ENCODE measurements at places on chromosomes 5 and 9.

- DNase-seq: no peak
These were observed 30.7 kb upstream of the LPCAT1 start for GRCh38 chr5:1554410-1554967.

- DNase-seq: no peak
These were observed 169.8 kb upstream of the RPS23 start for GRCh38 chr5:82447913-82448312.

GRCh38 chr5:9467199-9468059, 78.4 kb downstream of the SEMA5A start:
- no peak for DNase-seq

- DNase-seq: no peak
These were observed 170.3 kb downstream of the PDZD2 start for GRCh38 chr5:31809050-31809870.

- no peak for DNase-seq
These were observed 84.5 kb downstream of the PRLR start for GRCh38 chr5:35145691-35146317.

DNA sequence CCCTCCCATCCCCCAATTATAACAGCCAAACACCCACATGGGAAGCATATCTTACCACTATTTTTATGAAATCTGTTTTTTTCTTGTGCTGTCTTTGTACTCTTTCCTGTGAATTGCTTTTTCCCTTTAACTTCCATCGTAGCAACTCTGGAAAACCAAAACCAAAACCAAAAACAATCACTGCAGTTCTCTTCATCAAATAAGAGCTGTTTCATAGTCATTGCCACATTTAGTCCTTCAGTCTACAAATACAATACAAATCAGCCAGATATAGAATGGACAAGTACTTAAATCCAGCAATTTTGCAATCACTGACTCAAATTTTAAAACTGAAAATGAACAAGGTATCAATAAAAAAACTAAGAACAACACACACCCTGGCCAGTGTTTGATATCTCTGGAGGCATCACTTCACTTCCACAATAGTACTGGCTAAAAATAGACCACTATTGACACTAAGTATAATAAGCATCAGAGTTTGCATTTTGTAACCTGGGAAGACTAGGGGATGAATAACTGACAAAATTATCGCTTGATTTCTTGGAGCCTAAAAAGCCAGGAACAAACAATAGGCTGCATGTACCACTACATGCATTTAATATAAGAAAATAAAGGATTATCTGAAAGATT, 5.4 kb downstream of the PUM3 start:
- no peak for DNase-seq

DNA sequence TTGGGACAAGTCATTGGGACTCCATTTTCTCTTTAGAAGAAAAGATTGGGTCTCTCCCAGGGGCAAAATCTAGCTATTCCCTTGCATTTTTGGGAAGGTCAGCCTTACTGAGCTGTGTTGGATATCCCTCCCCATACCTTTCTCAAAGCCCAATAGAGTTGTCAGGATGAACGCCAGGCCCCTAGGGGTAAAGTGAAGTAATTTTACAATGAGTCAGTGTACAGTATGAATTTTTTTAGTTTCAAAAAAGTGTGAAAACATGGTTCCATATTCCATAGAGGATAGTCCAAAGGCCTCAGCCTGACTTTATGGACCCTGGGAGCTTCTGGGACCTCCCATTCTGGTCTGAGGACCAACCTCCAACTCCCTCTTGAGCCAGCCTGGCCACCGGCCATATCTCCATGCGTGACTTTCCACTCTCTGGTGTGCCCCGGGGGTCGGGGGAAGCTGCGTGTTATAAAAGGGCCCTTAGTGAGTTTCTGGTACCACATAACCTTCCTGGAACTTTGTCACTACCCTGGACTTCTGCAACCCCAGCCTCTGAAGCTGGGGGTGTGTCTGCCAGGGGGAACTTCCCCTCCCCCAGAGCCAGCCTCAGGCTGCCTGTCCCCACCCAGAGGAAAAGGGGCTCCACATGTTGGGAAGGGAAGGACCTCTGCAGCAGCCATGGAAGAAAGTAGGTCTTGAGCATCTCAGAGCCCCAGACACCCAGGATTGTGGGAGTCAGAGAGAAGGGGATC, 52.4 kb upstream of the SYNPO start:
- DNase-seq: no peak

- no peak for DNase-seq
These were observed 277.7 kb downstream of the NR2F1-AS1 start for GRCh38 chr5:93303291-93303691.

DNA sequence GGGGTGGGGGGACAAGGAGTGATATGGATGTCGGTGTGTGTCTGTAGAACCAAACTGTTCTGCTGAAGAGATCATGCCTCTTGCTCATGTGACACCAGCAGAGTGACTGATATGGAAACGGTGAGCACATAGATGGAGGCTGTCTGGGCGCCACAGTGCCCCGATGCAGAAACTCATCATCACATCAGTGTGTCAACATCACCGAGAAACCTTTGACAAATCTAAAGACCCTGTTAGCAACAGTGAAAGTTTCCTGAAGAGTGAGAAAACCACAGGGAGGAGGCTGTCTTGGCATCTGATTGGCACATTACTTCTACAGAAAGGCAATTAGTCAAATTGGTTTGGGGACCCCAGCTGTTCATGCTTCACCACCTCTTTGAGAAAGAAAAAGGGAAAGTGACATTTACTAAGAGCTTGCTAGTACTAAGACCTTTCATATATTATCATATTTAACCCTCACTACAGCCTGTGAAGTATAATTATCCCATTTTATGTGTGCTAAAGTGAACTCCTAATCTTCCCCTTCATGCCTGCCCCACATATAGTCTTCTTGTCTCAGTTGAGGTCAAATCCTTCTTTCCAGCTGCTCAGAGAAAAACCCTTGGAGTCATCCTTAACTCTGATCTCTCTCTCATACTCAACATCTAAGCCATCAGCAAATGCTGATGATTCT, 25.6 kb downstream of the CSF2 start:
- no peak for DNase-seq

- no peak for DNase-seq
These were observed 732 bp downstream of the MARCHF11 start for GRCh38 chr5:16178745-16179372.

- no peak for DNase-seq
These were observed 368.7 kb downstream of the EFNA5 start for GRCh38 chr5:107301999-107302398.

GRCh38 chr9:4831119-4831518, 38.4 kb downstream of the RCL1 start:
- DNase-seq: no peak

DNA sequence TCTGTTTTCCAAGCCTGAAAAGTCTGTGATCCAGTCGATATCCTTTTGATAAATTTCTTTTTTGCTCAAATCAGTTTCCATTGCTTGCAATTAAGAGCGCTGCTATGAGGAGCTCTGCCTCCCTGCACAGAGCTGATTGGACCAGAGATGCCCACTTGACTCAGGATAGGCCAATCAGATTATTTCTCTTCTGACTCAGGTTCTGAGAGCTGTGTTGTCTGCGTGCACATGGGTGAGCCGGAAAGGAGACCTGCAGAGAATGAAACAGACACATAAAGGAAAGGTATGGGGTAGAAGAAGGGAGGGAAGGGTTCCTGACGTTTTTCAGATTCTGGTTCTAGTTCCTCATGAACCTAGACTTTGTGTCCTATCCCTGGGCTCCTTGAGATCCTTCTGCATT, 15.8 kb upstream of the FABP6 start:
- DNase-seq: no peak

- no peak for DNase-seq
These were observed 22.6 kb upstream of the NMUR2 start for GRCh38 chr5:152427721-152428120.

GRCh38 chr5:111847052-111847925, 90.3 kb upstream of the NREP start:
- DNase-seq: no peak

DNA sequence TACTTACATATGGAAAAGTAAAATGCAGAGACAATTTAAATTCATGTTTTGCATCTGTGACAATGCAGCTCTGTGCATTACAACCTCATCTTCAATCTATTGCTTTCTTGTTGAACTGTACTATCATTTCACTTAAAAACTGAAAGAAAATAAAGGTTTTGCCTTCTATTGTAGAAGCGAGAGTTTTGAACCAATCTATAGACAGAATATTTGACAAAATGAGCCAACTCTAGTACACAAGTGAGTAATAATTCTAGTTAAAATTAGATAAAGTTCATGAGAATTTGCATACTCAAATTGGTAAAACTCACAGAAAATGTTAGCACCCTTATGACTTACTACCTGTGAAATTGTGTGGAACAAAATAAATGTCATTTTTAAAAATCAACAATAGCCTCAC, 123.7 kb downstream of the EDIL3 start:
- no peak for DNase-seq

- DNase-seq: no peak
These were observed 56.0 kb upstream of the RARS1 start for GRCh38 chr5:168430296-168430695.

DNA sequence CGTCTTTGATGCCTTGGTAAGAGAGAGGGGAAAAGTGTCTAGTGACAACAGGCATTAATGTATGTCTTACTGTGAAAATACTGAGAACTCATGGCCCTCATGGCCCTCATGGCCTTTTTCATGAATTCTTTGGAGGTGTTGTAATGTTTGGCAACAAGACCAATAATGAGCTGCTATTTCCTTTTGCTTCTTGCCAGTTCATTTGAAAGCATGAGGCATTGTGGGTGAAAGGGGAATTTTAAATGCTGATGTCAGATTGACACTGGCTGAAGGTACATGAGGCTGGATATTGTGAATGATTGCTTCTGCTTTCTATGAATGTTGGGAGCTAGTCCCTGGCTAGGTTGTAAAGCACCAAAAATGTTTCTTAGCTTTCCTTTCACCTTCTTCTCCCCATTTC, 79.2 kb downstream of the DOCK2 start:
- DNase-seq: no peak

DNA sequence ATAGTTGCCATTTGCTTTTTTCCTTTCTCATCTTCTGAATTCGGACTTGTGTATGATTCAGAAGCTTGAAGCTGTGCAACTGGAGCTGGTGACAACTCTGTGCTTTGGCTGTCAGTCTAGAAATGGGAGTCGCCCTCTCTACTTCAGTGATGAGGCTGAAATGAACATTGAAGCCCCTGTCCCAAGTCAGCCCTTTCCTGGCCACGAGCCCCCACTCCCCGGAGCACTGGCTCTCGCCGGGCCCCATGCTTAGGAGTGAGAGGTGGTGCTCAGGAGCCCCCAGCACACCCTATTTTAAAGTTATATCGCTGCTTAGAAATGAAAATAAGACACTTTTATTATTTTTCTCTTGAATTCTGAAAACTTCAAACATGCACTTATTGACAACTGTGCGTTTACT, 66.0 kb downstream of the PSMB7 start:
- DNase-seq: no peak
